ENCODE measurements at places on chromosomes 12 and 14.
A peak's percentile ranks its signal among the peaks of the same experiment; 100 is the strongest.

- no peak for DNase-seq
Observed at GRCh38 chr14:89524990-89525667, 108.1 kb upstream of the FOXN3 start.

- no peak for DNase-seq
Observed at GRCh38 chr12:123111498-123112165, 39.3 kb downstream of the PITPNM2 start.

GRCh38 chr14:57068511-57068910 lies 200.2 kb downstream of the EXOC5 start:
- no peak for DNase-seq

- no peak for DNase-seq
Observed at GRCh38 chr12:112359290-112359689, 22.9 kb downstream of the HECTD4 start.

DNA sequence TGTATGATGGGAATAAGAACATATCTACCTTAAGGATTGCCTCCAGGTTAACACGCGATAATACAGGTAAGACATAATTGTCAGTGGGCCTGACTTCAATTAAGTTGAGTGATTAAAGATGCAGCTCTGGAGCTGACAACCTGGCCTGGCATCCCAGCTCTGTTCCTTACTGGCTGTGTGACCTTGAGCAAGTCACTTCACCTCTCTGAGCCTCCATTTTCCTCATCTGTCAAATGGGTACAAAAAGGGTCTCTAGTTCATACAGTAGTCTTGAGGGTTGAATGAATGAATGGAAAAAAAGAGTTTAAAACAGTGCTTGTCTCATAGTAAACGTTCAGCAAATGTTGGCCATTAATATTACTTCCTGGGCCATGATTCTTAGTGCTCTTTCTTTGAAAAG lies 213.9 kb downstream of the PHETA1 start:
- no peak for DNase-seq

- DNase-seq, result no peak
Observed at GRCh38 chr12:124831590-124831989, 32.1 kb downstream of the SCARB1 start.

GRCh38 chr12:77325511-77326236 lies 260.3 kb upstream of the E2F7 start:
- DNase-seq, result peak; percentile 2

DNA sequence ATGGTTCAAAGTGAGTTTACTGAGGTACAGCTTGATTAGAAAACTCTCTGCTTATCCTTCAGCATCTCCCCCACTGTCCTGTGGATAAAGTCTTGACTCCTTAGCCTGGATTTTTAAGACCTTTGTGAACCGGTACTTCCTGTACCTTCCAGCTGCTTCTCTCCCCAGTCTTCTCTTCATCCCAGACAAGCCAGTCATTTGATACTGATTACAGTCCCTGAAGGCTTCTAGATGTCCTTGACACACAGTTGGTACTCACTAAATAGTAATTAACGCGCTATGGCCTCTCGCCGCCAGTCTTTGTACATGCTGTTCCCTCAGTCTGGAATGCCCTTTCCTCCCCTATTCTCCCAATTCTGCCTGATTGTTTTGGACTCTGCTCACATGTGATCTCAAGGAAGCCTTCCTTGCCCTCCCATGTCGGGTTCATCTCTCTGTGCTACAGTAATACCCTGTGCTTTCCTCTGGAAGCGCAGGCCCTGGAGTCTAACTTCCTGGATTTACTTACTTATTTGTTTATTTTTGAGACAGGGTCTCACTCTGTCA lies 50.6 kb upstream of the PTGR2 start:
- DNase-seq, result no peak

DNA sequence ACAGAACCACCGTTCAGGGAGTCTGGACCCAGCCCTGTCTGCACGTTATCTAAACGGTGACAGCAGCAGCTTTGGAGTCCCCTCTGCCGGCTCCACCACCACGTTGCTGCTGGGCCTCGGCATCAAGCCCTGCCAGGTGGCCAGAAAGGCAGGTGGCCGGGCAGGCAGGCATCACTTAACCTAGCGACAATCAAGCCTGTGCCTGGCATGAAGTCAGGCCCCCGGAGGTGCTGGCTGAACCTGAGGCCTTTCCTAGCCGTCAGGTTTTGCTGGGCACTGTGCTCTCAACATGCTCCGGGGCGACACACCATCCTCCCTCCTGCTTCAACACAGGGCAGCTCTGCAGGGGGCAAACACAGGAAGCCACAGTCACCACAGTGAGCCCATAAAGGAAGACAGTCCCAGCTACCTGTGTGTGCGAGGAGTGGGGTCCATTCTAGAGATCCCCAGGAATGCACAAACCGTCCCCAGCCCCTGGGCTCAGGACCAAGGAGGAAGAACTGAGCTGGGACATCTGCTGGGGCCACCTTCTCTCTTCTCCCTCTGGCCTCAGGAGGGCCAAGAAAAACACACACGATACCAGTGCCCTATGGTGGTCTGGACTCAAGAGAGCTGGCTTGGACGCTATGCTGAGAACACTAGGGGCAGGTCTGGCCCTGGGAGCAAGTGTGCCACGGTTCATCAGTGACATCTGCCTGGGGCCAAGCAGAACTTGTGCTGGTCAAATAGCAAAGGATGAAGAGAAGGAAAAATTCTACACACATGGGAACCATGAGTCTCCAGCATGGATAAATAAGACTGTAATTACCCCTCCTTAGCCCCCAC lies 44.7 kb downstream of the CCDC88C start:
- DNase-seq, result peak; percentile 65

GRCh38 chr14:85958069-85958468 lies 428.1 kb downstream of the FLRT2 start:
- DNase-seq, result no peak

- DNase-seq, result no peak
Observed at GRCh38 chr14:64515053-64515452, 10.5 kb downstream of the ZBTB1 start.

DNA sequence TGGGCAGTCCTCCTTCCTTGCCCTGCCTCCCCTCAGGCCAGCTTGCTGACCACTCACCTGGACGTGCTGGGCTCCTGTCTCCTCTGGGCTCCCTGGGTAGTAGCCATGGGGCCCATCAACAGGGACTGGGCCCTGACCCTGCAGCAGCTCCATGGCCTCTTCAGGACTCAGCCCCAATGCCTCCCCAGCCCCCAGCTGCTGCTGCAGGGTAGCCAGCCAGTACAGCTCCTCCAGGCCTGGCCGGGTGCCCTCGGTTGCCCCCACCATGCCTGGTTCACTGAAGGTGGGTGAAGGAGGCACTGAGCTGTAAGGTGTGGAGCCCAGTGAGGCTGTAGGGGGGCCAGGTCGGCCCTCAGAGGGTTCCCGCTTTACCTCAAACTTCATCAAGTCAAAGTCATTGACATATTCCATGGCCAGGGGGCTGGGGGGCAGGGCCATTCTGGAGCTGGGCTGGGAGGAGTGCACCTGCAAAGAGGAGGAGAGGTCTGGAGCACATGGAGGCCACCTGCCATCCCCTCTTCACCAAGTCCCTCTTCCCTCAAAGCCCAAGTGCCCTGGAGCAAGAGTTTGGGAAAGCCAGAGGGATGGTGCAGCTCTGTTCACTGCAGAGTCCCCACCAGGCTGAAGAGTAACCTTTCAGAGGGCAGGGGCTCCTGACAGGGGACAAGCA lies 11.2 kb downstream of the CPNE6 start:
- DNase-seq, result no peak

DNA sequence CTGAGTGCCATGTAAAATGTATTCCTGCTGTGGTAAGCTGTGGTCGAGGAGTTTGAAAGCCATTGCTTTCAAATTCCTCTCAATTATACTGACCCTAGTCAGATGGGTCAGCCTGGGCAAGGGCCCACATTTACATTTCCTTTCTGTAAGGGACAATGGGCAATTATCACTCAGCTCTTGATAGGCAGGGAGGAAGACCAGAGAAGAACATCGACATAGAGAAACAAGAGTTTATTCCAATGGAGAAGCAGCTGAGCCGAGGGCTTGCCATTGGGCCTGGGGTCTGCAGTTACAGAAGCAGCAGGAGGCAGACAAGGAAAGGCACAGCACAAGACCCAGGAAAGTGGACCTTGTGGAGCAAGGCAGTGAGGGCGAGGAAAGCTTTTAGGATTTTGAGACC lies 9.7 kb downstream of the NRIP2 start:
- DNase-seq, result no peak

- DNase-seq, result no peak
Observed at GRCh38 chr14:103318750-103319419, 15.2 kb upstream of the EIF5 start.

DNA sequence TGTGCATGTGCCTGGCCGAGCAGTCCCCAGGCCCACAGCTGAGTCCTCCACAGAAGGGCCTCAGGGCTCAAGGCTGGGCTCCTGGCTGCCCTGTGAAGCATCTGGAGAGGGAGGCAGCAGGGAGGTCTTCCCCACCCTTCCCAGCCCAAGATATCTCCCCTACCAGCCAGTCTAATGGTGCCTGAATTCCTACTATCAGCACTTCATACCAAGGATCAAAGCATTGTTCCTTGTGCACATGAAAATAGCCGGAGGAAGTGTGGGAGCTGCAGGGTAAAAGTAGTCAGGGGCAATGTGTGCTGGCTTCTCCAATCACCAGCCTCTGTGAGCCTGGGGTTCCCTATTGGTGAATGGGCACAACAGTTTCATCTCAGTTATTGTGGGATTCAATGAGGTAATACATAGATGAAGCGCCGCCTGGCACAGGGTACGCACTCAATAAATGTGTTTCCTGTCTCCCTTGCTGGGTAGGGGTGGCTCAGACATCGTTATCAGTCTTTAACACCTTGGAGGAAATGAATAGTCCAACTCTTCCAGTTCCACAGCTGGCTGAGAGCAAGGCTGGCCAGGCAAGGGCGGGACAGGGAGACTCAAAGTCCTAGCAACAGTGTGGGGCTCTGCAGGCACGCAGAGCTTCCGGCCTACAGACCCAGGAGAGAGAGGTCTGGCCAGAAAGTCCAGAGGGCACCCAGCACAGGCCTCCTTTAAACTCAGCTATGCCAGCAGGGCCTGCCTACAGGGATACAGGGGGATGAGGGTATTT lies 39.1 kb upstream of the PNMA1 start:
- no peak for DNase-seq

- no peak for DNase-seq
Observed at GRCh38 chr14:22159099-22159498, 429.9 kb downstream of the DAD1 start.

- no peak for DNase-seq
Observed at GRCh38 chr12:29463198-29463597, 34.3 kb downstream of the OVCH1 start.

- no peak for DNase-seq
Observed at GRCh38 chr14:71175491-71175890, 268.2 kb downstream of the PCNX1 start.

- DNase-seq, result no peak
Observed at GRCh38 chr12:13093191-13093847, 10.1 kb downstream of the GSG1 start.

DNA sequence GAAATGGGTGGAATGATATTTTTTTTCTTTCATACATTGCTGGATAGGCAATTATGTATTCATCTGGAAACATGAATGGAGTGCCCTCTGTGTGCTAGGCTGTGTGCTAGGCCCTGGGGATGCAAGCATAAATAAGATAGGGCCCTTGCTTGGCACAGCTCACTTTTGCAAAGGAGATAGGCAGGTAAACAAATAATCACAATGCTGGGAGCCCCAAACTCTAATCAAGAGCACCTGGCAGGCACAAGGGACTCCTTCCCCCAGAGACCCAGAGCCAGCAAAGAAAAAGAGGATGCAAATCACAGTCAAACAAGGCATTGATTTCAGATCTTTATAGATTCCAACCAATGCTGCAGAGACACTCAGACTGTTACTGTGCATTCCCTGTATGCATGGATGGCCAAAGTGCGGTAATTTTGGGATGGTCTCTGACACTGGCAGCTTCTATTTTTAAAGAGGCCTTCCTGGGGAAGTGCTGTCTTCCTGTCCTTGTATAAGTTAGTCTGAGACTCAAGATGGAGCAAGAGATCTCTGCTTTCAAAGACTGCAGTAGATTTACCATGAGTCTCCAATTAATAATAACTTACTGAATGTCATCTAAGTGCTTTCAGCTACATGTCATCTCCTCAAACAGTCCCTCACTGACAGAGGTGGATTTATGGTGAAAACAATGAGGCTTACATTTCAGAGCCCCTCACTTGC lies 45.1 kb upstream of the CPM start:
- DNase-seq, result no peak

DNA sequence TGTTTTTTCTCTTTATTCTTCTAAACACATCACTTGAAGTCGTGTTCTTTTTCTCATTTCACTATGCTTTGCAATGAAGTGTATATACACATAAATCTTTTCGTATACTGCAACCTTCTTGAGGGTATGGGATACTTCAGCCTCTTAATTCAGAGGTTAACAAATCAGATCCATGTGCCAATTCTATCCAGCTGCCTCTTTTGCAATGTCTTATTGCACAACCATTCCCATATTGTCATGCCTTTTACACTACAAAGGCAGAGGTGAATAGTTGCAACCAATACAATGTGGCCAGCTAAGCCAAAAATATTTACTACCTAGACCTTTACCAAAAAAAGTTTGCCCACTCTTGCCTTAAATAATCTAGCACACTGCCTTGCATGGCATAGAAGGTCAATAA lies 224.5 kb upstream of the FOXG1 start:
- no peak for DNase-seq

- DNase-seq, result peak; percentile 87
Observed at GRCh38 chr12:51424662-51425539, at the start of gene SLC4A8. SLC4A8 (plus strand) TSS chr12:51424831; CDS start chr12:51424988, 157 bp downstream.

GRCh38 chr14:32545095-32545494 lies 216.0 kb downstream of the AKAP6 start:
- DNase-seq, result no peak

- DNase-seq, result no peak
Observed at GRCh38 chr14:73741386-73741875, 27.2 kb upstream of the PNMA1 start.

- no peak for DNase-seq
Observed at GRCh38 chr14:73269729-73270531, 32.6 kb downstream of the PAPLN start.

DNA sequence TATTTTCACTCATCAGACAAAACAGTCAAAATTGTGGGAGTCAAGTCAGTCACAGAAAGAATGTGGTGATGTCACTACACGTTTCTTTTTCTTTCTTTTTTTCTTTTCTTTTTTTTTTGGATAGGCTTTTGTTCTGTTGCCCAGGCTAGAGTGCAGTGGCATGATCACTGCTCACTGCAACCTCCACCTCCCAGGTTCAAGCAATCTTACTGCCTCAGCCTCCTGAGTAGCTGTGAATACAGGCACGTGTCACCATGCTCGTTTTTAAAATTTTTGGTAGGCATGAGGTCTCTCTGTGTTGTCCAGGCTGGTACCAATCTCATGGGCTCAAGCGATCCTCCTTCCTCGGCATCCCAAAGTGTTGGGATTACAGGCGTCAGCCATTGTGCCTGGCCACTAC lies 2.3 kb downstream of the CLECL1 start:
- DNase-seq, result no peak

GRCh38 chr14:103872481-103873113 lies 25.2 kb upstream of the PPP1R13B start:
- DNase-seq, result no peak

- no peak for DNase-seq
Observed at GRCh38 chr14:76294876-76295275, 81.1 kb upstream of the ESRRB start.

GRCh38 chr14:91385224-91385623 lies 32.4 kb downstream of the CCDC88C start:
- no peak for DNase-seq

- no peak for DNase-seq
Observed at GRCh38 chr14:35331605-35332516, 39.7 kb downstream of the PSMA6 start.

- DNase-seq, result no peak
Observed at GRCh38 chr12:106901276-106901675, 54.4 kb upstream of the TMEM263 start.
